ENCODE measurements at places on chromosomes 1 and 21.

- DNase-seq, result no peak
Observed at GRCh38 chr1:229002037-229002436, 266.8 kb downstream of the RHOU start.

GRCh38 chr1:217311766-217312165 lies 319.1 kb downstream of the GPATCH2 start:
- DNase-seq, result no peak

DNA sequence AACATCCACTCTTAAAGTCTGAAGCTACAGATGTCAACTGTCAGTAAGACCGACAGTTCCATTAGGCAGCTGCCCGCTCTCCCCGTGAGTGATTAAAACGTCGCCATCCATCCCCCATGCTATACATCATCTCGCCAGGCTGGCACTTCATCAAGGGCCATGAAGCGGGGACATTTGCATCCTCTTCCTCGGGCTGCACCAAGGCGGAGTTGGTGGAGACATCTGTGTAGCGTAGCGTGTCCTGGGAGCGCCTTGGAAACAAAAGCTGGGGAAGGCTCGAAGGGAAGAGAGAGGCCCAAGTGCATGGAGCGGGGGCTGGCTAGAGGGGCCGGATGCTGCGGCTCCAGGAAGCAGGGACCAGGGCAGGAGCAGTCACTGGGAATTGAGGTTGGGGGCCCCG lies 250.1 kb downstream of the KAZN start:
- no peak for DNase-seq

DNA sequence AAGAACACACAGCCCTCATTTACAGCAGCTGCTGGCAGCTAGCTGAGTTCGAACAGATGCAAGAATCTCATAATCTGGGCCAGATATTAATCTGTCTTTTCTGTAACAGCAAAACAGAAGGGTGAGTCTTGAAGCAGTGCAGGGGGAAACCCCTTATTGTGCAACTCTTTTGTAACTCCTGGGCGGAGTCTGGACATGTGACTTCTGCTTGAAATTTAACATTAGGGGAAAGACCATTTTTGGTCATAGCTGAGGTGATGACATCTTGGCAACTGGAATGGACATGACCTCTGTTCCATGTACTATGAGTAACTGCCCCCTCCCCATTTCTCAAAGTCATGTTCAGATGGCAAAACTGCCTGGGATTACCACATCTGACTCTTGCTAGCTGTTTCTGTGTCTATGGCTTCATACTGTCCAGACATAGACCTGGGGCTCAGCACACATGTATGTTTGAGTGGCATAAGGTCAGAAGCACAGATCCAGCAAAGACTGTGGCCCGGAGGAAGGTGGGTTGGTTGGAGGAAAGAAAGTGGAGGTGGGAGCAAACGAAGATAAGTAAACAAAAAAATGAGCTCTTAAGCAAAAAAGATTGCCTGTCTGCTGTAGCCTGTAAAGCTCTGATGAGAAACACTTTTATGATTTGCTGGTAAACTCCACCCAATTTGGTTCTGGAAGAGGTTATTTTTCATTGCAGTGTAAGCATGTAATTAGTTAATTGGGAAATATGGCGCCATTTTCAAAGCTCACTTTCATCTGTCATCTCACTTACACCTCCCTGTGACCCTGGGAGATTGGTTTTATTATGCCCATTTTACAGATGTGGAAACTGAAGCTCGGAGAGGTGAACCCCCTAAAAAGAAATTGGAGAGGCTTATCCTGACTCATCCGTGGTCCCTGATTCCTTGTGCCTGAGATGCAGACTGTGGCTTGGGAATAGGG lies 26.1 kb downstream of the ETS2 start:
- peak; percentile 71 for DNase-seq

GRCh38 chr1:69791311-69791710 lies 223.6 kb downstream of the LRRC7 start:
- DNase-seq, result no peak

GRCh38 chr1:100456880-100457279 lies 81.1 kb upstream of the GPR88 start:
- DNase-seq, result no peak

DNA sequence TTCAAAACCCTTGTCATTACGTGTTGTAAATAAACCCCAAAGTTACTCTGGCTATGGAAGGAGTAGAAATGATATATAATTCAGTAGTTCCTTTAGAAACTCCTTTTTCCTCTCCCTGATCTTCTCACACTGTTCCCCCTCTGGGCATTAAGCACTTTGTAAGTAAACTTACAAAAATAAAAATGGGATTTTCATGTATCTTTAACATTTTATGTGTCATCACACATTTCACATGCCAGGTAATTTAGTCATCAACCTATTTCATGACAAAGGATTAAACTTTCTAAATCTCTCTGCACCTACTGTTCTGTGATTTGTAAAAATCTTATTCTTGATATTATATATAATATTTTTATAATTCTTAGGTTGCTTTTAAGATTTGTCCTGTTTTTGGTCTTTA lies 176.9 kb downstream of the NEK7 start:
- no peak for DNase-seq

DNA sequence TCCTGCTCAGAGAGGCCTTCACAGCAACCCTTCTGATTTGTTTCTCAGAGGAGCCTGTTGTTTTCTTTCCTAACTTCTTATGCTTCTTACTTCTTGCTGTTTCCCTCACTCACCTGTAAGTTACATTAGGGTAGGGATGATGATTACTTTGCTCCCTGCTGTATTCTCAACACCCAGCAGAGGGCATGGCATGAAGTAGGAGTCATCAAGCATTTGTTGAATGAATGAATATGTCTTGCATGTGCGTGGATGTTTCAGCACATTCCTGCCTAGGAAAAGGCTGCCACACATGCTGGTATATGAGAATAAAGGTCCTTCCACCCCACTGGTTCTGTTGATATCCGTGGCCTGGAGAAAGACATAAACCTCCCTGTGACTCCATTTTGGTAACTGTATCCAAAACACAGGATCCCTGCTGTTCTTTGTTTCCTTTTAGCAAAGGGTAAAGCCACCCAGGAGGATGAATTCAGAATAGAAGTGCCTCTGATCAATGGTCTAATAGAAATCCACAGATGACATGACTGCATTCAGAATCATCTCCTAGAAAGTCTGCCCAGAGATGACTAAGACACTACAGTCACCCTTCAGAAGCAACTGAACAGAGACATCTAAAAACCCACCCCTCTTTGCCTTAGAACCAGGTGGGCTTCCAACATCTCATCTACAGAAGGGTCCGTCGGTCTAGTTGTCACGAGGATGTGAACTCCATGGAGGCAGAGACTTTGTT lies 168.8 kb downstream of the ZSCAN20 start:
- no peak for DNase-seq

GRCh38 chr1:174049514-174049913 lies 27.4 kb upstream of the RC3H1 start:
- DNase-seq, result no peak

DNA sequence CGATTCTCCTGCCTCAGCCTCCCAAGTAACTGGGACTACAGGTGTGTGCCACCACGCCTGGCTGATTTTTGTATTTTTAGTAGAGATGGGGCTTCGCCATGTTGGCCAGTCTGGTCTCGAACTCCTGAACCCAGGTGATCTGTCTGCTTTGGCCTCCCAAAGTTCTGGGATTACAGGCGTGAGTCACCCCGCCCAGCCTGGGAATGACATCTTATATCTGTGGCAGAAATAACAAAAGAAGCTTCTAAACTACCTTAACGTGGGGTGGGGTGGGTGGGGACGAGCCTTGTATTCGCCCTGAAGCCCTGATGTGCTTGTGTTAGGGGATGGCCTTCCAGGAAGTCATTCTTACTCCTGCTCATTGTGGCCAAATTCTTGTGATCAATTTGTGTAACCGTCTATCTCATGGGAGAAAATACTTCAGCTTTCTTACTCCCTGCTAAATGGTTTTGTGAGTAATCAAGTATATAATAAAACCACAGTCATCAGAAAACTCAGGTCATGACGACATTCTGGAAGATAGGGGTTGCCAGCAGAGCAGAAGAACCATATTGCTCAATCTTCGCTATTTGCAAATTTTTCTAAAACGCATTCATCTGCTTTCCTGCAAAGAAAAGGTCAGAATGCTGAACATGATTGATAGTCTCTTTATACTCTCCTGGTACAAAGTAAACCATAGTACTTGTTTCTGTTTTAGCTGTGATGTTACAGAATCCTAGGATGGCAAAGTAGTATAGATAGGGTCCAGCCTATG lies 63.2 kb downstream of the DIRAS3 start:
- no peak for DNase-seq

DNA sequence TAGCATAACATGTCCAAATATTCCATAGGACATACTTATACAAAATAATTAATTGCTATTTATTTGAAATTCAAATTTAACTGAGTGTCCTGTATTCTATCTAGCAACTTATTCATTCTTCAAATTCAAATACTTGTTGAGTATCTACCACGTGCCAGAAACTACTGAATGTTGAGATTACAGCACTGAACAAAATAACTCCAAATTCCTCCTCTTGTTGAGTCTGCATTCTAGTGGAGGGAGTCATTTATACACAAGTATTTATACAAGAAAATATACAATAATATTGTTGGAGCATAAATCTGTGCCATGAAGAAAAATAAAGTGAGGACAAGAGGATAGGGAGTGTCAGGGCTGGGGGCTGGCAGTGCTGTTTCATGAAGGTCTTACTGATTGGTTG lies 43.7 kb upstream of the CDC42BPA start:
- no peak for DNase-seq

DNA sequence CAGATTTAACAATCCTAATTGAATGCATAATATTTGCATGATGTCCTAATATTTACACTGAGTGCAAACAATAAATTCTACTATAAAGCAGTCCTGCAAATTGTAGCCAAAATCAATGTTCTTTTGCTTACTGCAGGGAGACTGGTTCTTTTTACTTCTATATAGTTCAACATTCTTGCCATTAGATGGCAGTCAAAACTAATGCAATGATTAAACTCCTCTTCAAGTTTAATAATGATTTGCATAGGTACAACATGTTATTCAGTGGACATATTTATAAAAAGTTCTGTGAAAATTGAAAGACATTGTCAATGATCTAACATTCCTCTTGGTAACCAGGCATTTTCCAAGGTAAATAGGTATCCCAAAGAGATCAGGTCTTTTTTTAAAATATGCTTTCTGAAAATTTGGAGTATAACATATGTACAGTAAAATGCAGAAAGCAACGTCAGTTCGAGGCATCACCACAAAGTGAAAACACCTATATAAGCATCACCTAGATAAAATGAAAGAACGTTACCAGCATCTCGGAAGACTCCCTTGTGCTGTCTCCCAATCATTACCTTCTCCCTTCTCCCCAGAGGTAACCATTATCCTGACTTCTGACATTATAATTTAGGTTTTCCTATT lies 9.8 kb upstream of the FNBP1L start:
- DNase-seq, result peak; percentile 67

DNA sequence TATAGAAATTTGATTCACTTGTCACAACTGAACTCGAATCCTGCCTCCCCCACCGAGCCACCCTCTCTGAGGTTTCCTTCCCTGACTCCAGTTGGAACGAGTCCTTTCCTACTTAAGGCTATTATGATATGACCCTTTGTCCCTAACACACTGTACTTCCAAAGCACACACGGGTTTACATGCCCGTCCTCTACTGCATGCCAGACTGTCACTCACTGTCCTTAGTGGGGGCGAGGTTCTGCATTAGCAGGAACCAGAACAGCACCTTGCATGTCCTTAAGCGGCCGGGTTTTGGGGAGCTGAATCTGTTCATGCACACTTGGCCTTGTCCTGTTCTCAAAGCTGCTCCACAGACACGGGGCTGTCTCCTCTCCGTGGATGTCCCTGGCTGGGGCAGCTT lies 164.6 kb upstream of the KCNJ6 start:
- no peak for DNase-seq

GRCh38 chr1:185701650-185702049 lies 32.5 kb upstream of the HMCN1 start:
- DNase-seq, result no peak

- DNase-seq, result peak; percentile 91
Observed at GRCh38 chr1:110780600-110781484, 92.1 kb upstream of the CD53 start.

GRCh38 chr21:44413566-44414290 lies 41.6 kb upstream of the LRRC3 start:
- DNase-seq, result no peak

GRCh38 chr1:213858581-213858980 lies 129.2 kb upstream of the PROX1 start:
- no peak for DNase-seq

GRCh38 chr1:85465099-85465785 lies at the start of gene DDAH1:
TSS of gene DDAH1 (minus strand) at chr1:85465159. CDS start at chr1:85465045, 114 bp downstream.
- DNase-seq, result peak; percentile 44

DNA sequence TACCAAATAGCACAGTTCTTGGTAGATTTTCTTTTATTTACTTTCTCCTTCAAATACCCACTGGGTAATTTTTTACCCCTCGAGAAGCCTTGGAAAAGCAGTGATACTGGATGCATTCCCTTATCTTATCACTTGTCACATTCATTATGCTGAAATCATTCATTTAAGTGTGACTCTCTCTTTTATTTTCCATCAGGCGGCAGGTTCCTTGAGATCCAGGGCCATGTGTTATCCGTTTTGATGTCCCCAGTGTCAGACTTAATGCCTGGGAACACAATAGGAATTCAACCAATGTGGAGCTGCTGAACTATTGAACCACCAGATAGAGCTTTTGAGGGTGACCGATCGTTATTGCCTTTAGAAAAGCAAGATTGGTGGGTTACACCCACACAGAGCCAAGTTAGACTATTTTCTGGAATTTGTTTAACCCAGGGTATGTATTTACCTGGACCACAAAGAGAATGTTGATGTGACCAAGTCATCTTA lies 51.5 kb upstream of the ATP5PO start:
- no peak for DNase-seq

DNA sequence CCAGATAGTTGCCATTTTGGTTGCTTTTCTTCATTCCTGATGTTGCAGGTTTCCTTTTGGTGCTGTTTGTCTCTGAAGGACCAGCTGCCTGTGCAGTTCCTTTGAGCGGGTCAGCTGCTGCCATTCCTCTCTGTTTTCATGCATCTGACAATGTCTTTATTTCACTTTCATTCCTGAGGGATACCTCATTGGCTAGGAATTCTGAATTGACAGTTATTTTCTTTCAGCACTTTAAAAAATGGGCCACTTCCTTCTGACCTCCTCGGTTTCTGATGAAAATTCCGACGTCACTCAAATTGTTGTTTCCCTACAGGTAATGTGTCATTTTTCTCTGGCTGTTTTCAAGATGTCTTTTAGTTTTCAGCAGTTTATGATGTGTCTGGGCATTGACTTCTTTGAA lies 24.8 kb downstream of the CCSAP start:
- DNase-seq, result no peak

DNA sequence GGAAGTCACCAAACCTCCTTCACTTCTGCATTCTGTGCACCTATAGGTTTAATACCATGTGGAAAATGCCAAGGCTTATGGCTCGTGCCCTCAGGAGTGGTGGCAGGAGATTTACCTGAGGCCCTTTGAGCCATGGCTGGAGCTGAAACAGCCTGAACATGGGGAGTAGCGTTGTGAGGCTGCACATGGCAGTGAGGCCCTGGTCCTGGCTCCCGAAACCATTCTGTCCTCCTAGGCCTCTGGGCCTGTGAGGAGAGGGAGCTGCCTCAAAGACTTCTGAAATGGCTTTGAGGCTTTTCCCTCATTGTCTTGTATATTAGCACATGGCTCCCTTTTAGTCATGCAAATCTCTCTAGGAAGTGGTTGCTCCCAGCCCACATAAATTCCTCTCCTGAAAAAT lies 20.6 kb downstream of the PTGFR start:
- DNase-seq, result no peak

- DNase-seq, result no peak
Observed at GRCh38 chr1:234528074-234528865, 49.3 kb upstream of the TARBP1 start.

All from B cell (primary cell).